ENCODE measurements at places on chromosomes 6 and 20.

GRCh38 chr6:1044040-1044836 lies 267.7 kb upstream of the FOXQ1 start:
- ATAC-seq: no peak

GRCh38 chr6:17271628-17272027 lies 9.5 kb upstream of the RBM24 start:
- ATAC-seq: no peak

DNA sequence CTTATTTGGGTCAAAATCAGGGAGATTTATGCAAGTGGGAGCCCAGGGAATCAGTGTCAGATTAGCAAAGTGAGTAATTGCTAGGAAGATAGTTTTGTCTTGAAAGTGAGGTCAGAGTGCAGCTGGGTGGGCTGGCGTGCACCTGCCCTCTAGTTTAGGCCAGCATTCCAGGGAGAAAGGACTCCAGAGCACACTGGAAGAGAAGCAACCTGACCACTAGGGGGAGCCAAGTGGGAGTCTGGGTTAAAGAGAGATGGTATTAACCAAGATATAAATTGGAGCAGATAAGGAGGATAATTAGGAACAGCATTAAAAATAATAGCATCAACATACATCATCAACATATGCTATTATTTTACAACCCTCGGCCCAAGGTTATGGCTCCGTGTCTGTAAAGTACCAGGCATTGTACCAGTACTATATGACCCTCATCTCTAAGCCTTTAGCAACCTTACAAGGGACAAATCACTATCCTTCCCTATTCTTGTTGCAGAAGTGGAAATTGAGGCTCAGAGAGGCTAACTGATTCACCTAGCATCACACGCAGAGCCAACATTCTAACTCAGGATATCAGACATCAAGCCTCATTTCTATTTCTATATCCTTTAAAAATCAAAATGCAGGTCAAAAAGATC lies 57.8 kb downstream of the SLC2A10 start:
- no peak for ATAC-seq

DNA sequence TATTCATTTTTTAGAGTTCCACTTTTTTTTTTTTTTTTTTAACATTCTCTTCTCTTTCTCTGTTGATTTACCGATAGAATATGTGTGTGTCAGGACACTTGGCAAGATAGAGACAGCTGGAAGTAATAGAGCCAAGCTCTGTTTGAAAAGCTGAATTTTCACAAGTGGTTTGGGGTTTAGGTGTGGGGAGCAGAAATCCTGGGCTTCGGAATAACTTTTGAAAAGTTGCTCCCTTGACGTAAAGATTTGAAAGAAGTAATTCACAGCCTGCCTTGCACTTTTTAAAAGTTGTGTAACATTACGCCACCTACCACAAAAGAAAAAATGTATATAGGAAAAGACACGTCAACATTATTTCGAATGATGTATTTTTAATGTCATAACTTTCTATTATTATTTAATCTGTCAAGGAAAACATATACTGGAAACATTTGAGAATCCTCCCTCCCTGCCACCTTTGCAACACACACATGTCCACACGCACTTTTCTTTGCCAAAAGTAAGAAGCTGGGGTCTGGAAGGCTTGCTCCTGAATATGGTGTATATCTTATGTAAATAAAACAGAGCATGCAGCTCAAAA lies 917.9 kb downstream of the KIF16B start:
- no peak for ATAC-seq

- no peak for ATAC-seq
Measured at GRCh38 chr6:87641065-87641692, 51.2 kb downstream of the ORC3 start.

DNA sequence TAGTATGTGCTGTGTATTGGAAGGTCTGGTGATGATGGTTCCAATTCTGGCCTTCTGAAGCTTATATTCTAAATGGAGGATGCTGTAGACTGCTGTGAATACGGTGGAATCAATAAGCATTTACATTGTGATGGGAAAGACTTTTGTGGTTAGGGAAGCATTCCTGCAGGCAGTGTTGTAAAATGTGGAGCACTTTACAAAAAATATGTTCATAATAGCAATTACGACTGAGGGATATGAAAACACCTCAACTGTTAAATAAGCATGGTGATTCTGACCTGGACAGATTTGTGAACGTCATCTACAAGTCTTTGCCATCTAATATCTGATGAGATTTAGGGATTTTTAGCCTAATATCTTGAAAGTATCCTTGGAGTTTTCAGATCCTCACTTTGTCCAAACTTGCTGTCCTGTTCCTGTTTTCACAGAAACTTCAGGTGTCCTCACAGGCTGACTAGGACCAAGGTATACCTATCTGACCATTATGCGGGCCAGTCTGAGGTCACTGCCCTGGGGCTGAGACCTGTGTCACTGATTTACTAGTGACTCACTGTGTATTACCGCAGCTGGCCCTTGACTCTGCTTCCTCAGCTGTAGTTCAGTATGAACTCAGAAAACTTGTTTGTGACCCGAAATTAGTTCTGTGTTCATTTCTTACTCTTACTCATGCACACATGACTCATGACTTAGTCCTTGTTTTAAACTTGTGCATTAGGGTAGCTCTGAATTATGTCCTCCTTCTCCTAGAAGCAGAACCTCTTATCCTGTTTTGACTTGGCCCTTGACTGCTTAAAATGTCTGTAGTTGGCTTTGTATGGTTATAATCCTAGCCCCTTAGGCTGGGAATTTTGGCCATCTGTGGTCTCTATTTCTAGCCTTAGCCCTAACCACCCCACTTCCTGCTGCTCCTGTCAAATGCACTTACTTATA lies 343.0 kb downstream of the CDKAL1 start:
- peak; percentile 96 for ATAC-seq

DNA sequence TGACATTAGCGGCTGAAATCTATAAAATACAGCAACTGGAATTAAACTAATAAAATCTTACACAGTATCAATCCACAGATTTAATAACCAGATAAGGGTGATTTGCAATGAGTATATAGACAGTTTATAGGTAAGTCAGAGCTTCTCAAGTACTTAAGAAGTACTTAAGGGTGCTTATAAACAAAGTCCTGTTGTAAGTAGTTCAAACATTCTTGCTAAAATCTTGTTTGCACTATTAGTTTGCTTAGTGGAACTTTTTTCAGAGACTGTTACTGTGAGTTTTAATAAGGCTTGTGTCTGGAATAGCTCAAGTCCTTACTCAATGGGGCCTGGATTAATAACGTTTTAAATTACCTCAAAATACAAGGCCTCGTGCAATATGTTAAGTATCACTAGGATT lies 240.5 kb downstream of the GMDS start:
- no peak for ATAC-seq

- ATAC-seq: no peak
Measured at GRCh38 chr6:39422238-39422637, 99.7 kb upstream of the KCNK16 start.

DNA sequence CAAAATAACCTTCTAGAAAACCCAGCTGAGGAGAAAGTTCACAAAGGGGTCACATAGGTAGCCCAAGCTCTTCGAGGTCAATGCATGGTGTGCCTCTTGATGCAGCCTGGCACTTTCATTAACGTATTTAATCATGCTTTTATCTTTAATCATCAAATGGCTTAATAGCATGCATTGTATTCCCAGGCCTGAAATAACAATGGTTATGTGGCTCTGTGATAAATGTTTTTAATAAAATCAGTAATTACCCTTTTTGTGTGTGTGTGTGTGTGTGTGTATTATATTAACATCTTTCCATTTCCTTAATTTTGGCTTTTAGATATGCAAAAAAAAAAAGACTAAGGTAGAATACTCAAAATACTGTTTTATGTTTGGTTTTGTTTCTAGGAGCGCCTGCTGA lies 681.8 kb downstream of the PTPRT start:
- ATAC-seq: no peak

DNA sequence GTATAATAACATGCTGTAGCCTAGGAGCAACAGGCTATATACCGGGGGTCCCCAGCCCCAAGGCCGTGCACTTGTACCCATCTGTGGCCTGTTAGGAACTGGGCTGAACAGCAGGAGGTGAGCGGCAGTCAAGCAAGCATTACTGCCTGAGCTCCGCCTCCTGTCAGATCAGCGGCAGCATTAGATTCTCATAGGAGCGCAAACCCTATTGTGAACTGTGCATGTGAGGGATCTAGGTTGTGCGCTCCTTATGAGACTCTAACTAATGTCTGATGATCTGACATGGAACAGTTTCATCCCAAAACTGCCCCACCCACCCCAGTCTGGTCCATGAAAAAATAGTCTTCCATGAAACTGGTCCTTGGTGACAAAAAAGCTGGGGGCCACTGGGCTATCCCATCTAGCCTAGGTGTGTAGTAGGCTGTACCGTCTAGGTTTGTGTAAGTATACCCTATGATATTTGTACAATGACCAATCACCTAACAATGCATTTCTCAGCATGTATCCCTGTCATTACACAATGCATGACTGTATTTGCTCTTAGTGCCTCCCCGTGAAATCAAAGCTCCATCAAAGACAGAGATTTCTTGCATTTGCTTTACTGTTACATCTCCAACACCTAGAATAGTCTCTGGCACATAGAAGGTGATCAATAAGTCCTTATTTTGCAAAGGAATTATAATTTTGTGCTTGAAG lies 30.8 kb downstream of the NHSL1 start:
- ATAC-seq: no peak

- ATAC-seq: no peak
Measured at GRCh38 chr6:154632119-154632518, 101.1 kb upstream of the SCAF8 start.

- peak; percentile 85 for ATAC-seq
Measured at GRCh38 chr6:142013287-142013686, 119.4 kb upstream of the GJE1 start.

GRCh38 chr6:36297051-36297450 lies 27.2 kb downstream of the PNPLA1 start:
- no peak for ATAC-seq

GRCh38 chr20:16095226-16095625 lies 478.0 kb downstream of the KIF16B start:
- ATAC-seq: no peak

GRCh38 chr20:7196481-7196880 lies 429.0 kb downstream of the BMP2 start:
- ATAC-seq: no peak

GRCh38 chr6:89360415-89360999 lies 8.0 kb upstream of the UBE2J1 start:
- peak; percentile 89 for ATAC-seq

- ATAC-seq: peak; percentile 62
Measured at GRCh38 chr6:33768644-33769120, 20.2 kb downstream of the LEMD2 start.

GRCh38 chr6:116022841-116023445 lies 37.7 kb downstream of the FRK start:
- ATAC-seq: no peak

DNA sequence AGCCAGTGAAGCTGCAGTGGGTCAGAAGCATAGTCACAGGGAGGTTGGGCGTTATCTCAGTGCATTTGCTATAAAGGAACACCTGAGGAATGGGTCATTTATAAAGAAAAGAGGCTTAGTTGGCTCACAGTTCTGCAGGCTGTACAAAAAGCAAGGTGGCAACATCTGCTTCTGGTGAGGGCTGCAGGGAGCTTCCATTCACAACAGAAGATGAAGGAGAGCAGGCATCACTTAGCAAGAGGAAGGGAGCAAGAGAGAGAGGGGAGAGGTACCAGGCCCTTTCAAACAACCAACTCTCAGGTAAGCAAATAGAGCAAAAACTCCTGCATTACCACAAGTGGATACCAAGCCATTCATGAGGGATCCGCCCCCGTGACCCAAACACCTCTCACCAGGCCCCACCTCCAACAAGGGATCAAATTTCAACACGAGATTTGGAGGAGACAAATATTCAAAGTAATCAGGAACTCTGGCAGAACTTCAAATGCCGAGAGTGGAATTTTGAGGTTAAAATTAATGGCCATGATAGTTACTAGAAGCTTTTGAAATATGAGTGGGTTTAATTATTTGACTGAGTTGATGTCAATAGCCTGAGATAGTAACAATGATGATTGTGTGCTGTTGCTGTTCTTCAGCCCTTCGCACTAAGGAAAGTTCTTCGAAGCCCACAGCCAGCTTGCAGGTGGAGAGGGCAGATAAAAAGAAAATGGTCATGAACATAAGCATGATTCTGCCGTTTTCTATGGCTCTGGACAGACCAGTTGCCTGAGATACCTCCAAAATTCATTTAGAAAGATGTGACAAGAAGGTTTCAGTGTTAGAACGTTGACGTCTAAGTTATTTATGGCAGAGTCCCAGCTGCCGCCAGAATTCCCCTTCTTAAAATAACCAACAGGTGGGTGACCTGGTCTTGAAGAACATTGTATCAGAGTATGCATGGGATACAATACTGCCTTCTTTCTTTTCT lies 55.3 kb upstream of the ADTRP start:
- ATAC-seq: no peak

GRCh38 chr6:122947355-122947754 lies 48.7 kb upstream of the CLVS2 start:
- no peak for ATAC-seq

DNA sequence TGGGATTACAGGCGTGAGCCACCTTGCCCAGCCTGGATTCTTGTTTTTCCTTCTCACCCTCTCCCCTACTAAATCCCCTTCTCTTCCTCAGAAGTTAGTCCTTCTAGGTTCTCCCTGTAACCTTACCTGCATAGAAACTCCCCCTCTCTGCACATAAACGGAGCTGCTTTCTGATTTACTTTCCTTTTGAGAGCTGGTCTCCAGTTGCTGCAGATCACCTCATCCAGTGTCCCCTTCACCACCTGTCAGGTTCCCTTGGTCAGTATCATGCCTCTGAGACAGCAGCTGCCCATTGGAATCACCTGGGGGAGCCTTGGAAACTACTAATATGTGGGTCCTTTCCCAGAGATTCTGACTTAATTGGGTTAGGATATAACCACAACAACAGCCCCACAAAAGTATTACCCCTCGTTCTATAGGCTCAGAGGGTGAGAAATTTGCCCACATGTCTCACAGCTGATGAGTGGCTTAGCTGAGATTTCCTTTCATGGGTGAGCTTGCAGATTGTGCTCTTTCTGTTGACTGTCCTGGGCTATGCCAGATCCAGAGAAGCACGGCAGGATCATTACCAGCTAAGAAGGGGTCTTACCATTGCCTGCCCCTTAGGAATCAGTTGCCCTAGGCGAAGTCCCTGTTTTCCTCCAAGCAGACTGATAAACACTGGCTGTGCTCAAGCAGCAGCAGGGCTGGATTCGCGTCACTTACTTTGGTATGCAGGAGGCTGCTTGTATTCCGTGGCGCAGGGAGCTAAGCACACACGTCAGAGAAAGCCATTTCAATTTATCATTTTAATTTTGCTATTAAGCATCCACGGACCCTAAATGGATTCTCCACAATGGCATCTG lies 51.3 kb downstream of the AKAP12 start:
- ATAC-seq: no peak

- no peak for ATAC-seq
Measured at GRCh38 chr20:47777220-47777619, 8.1 kb downstream of the SULF2 start.

GRCh38 chr6:139324301-139324555 lies 32.4 kb upstream of the TXLNB start:
- ATAC-seq: no peak

GRCh38 chr6:2804516-2804915 lies 37.1 kb downstream of the SERPINB1 start:
- no peak for ATAC-seq

DNA sequence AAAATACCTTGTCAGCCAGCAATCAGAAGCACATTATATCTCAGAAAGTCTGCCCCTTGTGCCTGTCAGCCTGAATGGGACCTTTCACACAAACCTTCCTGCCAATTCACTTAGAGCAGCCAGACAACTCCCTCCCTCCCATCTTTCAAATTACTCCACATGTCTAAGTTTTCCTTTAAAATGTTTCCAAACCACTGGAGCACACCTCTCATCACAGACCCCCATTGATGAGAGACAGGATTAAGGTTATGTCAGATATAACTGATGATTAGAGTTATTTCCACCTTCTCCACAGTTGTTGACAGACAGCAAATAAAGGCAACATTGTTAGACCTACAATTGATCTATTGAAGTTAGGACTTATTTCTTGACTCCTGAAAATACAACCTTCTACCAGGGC lies 408.4 kb downstream of the PLCB1 start:
- ATAC-seq: no peak
